ENCODE measurements at places on chromosomes 5 and 9.

DNA sequence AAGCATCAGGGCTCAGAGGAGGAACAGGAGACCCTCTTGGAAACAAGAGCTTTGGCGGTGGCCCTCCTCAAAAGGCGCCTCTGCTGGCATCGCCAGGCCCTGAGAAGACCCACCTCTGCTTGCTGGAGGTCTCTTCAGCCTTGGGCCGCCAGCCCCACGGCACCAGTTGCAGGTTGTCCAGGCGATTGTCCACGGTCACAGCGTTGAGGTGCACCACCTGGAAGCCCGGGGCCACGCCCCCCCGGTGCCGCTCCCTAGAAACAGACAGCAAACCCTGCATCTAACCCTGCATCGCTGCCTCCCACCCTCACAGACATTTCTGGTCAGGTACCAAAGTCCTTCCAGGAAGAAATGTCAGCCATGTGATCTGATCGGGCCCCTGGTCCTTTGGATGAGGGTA, 3.5 kb downstream of the ZMYND19 start:
- DNase-seq, result no peak

GRCh38 chr5:157085930-157086329, 22.9 kb downstream of the HAVCR2 start:
- no peak for DNase-seq

DNA sequence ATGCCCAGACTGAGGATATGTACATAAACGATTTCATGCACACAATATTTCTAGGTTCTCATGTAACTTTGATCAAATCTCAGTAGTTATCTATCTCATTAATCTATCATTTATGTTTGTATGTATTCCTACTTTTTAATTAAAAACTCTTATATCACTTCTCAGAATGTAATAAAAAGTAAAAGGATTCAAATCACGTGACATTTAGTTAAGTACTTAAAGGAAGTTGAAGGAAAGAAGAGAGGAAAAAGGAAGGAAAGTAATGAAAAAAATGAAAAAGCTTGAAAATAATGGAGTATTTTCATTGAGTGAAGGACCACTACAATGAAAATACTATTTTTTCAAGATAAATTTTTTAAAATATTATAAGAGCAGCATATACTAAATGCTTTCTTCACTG, 535.3 kb downstream of the PRDM9 start:
- no peak for DNase-seq

- no peak for DNase-seq
Measured at GRCh38 chr9:87533271-87533670, 35.6 kb downstream of the DAPK1 start.

- DNase-seq, result no peak
Measured at GRCh38 chr5:16454686-16455085, 10.9 kb downstream of the ZNF622 start.

- DNase-seq, result no peak
Measured at GRCh38 chr5:52497133-52497693, 290.5 kb upstream of the ITGA1 start.

DNA sequence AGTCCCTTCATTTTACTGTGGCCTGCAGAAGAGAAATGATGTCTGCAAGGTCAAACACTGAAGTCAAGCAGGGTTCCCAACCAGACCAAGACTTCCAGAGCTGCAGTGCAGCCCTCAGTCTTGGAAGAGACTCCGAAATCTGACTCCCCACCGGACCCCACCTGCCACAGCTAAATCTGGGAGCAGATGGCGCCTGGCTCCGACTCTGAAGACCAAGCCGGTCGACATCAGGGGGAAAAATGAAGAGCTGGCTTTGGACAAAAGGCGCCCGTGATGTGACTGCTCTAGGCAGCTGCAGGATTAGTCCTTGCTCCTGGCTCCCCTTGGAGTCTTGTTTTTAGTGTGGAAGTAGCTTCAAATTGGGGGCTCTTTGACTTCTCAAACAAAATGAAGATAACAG, 72.4 kb upstream of the ZNF622 start:
- DNase-seq, result no peak

GRCh38 chr5:111584651-111585050, 72.3 kb upstream of the STARD4 start:
- no peak for DNase-seq

GRCh38 chr9:34985311-34985899, 4.1 kb upstream of the DNAJB5 start:
- DNase-seq, result no peak

- no peak for DNase-seq
Measured at GRCh38 chr9:69673311-69673640, 1.1 kb upstream of the APBA1 start.

DNA sequence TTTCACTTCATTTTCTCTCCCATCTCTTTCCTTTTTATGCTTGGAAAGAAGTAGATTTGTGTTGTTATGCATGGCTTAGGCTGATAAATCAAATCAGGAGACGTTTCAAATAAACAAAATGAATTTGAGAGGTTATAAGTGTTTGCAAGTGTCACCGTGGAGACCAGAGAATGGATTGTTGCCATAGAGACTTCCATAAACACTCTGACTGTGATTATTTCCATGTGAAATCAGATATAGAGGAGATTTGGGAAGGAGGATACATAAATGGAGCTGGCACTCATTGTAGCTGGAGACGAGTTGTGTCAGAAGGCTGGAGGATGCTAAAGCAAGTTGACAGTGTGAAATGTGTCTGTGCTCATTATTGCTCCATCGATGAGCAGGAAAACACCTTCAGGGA, 84.2 kb upstream of the PCSK1 start:
- no peak for DNase-seq

DNA sequence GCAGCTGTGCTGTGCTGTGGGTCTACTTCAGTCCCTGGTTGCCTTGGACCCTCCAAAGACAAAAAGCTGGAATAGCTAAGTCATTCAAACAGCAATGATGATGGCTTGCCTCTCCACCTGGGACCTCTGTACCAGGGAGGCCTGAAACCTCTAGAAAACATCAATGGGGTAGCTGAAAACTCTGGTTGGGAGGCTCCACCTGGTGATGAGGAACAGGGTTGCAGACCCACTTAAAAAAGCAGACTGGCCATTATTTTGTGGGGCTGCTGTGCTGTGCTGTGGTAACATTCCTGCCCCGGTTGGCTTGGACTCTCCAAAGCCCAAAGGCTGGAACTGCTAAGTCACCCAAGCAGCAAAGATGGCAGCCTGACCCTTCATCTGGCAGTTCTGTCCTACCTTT, 839.3 kb upstream of the ARRDC3 start:
- no peak for DNase-seq

GRCh38 chr5:173051746-173052145, 4.4 kb upstream of the CREBRF start:
- DNase-seq, result no peak

DNA sequence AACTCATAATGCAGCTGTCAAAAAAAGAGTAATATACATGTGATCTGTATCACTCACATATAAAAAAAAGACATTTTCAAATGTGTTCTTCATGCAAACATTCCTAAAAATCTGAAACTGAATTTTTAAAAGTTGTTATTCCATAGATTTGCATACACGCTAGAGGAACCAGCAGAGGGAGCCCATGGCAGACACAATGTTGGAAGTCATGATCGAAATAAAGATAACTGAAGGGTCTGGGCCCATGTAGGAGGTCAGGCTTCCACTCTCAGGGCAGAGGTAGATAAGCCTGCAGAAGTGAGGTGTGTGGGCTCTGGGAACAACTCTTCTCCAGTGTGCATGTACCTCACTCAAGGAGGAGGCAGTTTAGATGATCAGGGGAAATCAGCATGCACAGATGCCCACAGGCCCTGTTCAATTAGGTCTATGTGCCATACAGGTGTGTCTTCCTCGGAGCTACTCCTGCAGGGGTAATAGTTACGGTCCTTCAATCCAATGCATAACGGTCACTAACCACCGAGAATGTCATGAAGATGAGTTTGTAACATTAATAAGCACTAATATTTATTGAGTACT, 208.6 kb downstream of the EPB41L4A start:
- DNase-seq, result peak; percentile 67

- DNase-seq, result peak; percentile 73
Measured at GRCh38 chr9:91164724-91165520, 196.8 kb downstream of the AUH start.

DNA sequence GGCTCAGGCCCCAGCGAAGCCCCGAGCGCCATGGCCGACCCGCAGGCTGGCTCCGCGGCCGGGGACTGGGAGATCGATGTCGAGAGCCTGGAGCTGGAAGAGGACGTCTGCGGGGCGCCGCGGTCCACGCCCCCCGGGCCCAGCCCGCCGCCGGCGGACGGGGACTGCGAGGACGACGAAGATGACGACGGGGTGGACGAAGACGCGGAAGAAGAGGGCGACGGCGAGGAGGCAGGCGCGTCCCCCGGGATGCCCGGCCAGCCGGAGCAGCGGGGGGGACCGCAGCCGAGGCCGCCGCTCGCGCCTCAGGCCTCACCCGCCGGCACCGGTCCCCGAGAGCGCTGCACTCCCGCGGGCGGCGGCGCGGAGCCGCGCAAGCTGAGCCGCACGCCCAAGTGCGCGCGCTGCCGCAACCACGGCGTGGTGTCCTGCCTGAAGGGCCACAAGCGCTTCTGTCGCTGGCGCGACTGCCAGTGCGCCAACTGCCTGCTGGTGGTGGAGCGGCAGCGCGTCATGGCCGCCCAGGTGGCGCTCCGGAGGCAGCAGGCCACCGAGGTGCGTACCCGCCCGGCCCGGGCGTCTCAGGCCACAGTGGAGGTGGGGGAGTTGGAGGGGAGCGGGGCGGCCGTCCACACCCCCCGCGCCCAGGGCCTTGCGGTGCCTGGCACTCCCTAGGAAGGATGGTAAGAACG, 1.6 kb downstream of the DMRT2 start:
- no peak for DNase-seq

DNA sequence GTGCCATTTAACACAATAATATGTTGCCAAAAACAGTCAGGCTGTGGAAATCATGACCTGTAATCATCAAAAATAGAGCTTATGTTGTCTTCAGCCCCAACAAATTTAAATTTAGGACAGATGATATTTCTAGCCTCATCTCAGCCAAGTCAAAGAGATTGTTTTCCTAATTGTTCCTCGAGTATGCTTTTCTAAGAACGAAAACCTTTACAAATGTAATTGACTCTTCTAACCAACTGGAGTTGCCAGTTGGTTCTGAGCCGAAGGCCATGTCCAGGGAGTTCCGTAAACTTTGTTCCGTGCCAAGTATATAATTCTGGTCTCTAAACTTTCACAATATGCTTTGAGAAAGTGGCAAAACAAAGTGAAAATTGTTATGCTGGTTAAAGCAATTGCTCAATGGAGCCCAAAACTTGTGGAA, 160.8 kb downstream of the CEMIP2 start:
- DNase-seq, result no peak

- DNase-seq, result no peak
Measured at GRCh38 chr9:79362100-79363081, 209.4 kb upstream of the TLE4 start.

DNA sequence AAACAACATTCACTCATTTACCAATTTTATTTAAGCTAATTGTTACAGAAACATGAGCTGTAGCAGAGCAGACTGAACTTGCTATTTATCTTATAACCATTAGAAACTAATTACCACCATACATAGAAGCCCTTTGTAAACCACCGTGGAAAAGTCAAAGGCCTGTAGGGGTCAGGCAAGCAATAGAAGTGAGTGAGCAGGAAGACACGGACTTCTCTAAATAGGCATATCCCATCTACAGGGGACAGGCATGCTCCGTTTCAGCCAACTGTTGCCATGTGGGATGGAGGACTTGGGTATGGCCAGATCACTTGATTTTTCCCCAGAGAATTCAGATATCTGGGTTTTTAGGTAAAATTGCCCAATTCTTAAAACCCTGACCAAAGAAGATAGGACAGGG, 44.8 kb downstream of the PRRC1 start:
- no peak for DNase-seq

DNA sequence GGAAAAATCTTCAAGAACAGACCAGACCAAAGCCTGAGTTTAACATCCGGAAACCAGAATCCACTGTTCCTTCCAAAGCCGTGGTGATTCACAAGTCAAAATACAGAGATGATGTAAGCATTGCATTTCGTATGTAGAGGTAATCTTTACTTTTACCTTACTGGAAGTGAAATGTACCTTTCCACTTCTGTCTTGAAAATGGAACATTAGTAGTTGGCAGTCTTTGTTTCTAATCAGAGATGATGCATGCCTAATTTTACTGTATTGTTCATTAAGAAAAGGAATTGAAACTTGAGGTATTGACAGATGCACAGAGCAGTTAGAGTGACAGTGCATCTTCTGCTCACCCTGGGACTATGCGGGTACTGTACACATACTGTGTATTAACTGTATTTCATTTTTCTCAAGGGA, 34.6 kb downstream of the HABP4 start:
- DNase-seq, result no peak

Data from sciatic nerve (tissue), 2 donors.